ENCODE measurements at places on chromosomes 7 and 10. TPM values are rescaled to one million over a fixed set of nuclear protein-coding genes. Genes with fewer than 3 reads are reported as not detected.
A peak's percentile ranks its signal among the peaks of the same experiment; 100 is the strongest.

GRCh38 chr10:112848228-112848627 lies 101.8 kb upstream of the TCF7L2 start:
- DNase-seq = no peak

GRCh38 chr10:108411206-108411605 lies 1246.7 kb upstream of the SORCS1 start:
- no peak for DNase-seq

DNA sequence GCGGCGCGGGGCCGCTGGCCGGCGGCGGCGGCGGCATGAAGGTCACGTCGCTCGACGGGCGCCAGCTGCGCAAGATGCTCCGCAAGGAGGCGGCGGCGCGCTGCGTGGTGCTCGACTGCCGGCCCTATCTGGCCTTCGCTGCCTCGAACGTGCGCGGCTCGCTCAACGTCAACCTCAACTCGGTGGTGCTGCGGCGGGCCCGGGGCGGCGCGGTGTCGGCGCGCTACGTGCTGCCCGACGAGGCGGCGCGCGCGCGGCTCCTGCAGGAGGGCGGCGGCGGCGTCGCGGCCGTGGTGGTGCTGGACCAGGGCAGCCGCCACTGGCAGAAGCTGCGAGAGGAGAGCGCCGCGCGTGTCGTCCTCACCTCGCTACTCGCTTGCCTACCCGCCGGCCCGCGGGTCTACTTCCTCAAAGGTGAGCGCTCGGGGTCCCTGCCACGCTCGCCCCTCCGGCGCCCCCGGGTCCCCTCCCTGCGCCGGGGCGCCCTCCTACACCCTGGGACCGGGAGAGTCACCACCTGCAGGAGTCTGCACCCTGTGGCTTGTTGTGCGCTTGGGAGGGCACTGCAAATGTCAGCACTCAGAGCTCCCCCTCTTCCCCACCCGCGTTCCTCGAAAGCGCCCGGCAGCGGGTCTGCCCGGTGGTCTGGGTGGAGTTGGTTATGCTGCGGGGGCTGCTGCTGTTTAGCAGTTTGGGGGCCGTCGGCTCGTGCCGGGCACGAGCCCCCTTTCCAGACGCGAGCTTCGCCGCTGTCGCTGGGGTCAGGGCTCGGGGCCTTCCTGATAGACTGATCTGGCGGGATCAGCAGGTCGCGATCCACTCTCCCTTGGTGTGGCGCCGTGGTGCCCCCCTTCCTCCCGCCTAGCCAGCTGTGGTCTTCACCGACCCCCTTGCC lies 627 bp downstream of the DUSP5 start:
- peak; percentile 90 for DNase-seq

The KLLN gene
- total RNA-seq = 0.54 TPM

The IFIT1B gene
- not detected for total RNA-seq

DNA sequence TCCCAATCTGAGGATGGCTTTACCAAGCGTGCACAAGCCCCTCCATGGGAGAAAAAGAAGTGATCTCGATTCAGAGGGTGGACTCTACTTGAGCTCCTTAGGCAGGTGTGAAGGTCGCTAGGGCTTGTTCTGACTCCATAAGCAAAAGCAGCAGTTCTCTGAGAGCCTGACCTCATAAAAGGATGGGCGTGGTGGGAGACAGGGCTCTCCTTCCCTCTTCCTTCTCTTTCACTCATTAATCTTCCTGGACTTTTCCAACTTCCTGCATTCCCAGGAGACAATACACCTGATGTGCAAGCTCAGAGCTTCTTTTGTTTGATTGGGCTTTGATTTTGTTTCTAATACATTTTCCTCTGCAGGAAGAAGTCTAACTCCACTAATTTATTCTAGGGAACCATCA lies 22.3 kb upstream of the TMEM72 start:
- DNase-seq = no peak

The VTI1A gene
- total RNA-seq = 38.4 TPM

- DNase-seq = no peak
Measured at GRCh38 chr7:140983802-140984201, 30.9 kb downstream of the MRPS33 start.

DNA sequence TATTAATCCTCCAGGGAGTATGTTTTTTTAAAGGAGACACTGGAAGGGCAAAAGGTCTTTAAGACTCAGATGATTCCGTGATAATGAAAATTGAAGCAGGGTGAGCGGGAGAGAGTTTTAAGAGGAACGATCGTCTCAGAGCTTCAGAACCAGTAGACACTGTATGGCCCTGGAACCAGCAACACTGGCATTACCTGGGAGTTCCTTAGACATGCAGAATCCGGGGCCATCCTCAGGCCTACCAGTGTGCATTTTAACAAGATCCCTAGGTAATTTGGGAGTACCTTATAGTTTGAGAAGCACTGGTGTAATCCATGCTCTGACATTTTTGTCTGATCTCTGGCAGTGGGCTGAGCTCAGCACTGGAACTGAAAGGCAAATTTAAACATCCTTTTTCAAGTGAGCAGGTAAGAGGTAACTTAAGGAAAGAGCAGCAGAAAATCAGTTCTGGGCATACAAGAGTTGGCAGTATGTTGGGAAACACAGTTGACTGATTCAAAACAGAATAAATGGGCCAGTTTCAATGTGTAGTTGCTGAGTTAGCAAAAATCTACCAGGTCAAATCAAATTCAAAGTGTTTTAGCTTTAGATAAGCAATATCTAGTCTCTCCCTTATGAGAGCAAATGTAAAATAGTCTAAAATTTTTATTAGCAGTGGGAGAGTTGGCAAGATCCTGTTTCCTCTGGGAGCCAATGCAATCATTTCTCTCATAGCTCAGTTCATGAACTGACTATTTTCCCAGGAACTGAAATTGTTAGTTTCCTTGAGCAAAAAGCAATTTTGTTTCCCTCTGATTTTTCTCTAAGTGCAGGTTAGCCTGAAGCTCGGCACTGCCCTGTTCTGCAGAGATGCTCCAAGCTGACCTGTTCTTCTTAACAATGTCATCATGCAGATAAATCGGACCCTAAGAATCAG lies 97.2 kb upstream of the ELMO1 start:
- no peak for DNase-seq

- DNase-seq = no peak
Measured at GRCh38 chr10:72924351-72924750, 30.3 kb downstream of the PLA2G12B start.

DNA sequence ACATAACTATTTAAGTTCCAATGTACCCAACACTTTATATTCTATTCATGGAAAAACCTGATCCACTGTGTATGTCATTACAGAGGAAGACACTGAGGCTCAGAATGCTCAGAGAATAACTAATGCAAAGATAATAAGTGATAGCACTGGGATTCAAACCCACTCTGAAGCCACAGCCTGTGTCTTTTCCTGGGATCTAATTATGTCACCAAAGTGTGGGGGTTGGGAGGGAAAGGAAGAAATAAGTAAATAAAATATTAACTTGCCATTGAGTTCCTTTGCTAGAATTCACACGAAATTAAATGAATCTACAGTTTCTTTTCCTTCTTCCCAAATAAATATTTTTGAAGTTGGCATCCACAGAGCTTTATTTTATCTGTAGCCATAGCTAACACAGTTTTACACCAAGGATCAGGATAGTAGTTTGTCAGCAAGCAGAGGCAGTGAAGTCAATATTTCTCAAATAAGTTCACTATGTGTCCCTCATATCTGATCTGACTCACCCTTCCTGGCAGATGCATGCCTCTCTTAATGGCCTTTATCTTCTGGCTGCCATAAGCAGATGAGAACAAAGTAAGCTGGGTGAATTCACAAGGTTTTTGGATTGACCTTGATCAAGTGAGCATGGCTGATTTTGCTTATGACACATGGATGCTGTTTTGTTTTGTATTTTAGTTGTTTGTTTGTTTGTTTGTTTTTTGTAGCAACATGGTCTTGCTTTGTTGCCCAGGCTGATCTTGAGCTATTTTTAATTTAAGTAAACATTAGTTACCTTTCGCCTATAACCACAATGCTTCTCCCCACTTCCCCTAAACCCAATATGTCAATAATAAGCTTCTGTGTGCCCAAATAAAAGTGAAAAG lies 6.3 kb downstream of the RAPGEF5 start:
- DNase-seq = no peak

- no peak for DNase-seq
Measured at GRCh38 chr10:10438335-10439100, 579.2 kb upstream of the CELF2 start.

- DNase-seq = no peak
Measured at GRCh38 chr10:101188942-101189341, 40.3 kb downstream of the LBX1 start.

DNA sequence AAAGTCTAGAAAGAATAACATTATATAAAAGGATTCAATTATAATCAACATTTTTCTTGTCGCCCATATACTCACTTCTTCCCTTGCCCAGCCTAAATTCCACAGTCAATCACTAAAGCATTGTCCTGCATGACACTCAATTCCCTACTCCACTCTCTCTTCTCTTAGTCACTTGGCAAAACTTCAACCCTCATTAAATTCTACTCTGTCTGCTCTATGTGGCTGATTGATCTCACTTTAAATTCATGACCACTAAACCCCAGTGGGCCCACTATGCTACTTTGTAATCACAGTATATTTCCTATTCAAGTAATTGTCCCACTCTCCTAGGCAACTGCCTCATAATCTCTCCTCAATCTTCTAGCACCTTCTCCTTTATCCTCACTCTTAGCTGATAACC lies 54.1 kb downstream of the MTERF1 start:
- DNase-seq = no peak
